ENCODE measurements at places on chromosomes 7 and 10.

- DNase-seq: no peak
These were observed 186.1 kb downstream of the PRKG1 start for GRCh38 chr10:51260376-51260775.

GRCh38 chr7:43851805-43852204 is 17.5 kb downstream of the MRPS24 start:
- no peak for DNase-seq

- no peak for DNase-seq
These were observed 8.9 kb downstream of the EEPD1 start for GRCh38 chr7:36161996-36162395.

- no peak for DNase-seq
These were observed 31.5 kb upstream of the PRF1 start for GRCh38 chr10:70634011-70634410.

GRCh38 chr7:66013938-66014337 is 31.9 kb upstream of the GUSB start:
- DNase-seq: no peak

GRCh38 chr10:83301732-83302131 is 837.6 kb upstream of the GHITM start:
- DNase-seq: no peak

GRCh38 chr7:5665094-5666025 is 116.1 kb downstream of the RNF216 start:
- peak; percentile 43 for DNase-seq

DNA sequence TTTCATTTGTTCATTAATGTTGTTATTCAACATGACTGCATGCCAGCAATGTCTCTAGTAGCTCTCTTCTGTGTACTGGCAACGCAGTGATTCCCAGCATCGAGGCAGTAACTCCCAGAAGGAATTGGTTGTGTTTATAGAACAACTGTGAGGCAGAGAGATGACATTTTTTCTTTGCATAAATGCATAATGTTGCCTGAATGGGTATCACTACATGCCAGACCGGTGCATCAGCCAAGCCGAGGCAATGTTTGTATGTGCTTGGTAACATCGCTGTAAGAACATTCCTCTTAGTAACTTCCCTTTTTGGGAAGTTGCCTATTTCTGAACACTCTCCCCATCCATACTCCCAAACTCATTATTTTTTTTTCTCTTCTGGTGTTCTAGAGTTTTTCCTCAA is 182.9 kb downstream of the HTR7 start:
- no peak for DNase-seq

DNA sequence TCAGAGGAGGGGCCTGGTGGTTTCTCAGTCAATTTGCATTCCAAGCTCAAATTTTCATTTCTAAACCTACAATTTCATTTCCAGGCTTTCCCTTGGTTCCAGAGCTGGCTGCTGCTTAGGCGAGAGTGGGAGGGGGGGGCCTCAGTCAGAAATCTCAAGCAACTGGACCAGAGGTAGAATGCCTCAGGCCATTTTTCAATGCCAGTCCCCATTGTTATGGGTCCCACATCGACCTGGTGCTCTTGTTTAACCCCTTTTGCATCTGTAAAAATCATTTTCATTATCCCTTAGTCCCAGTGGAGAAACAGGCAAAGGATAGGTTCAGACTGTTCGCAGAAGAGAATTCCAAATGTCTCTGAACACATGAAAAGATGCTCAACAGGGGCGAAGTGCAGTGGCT is 13.5 kb upstream of the BAG3 start:
- DNase-seq: no peak

- DNase-seq: no peak
These were observed 90.6 kb upstream of the PDCD4 start for GRCh38 chr10:110781139-110781538.

DNA sequence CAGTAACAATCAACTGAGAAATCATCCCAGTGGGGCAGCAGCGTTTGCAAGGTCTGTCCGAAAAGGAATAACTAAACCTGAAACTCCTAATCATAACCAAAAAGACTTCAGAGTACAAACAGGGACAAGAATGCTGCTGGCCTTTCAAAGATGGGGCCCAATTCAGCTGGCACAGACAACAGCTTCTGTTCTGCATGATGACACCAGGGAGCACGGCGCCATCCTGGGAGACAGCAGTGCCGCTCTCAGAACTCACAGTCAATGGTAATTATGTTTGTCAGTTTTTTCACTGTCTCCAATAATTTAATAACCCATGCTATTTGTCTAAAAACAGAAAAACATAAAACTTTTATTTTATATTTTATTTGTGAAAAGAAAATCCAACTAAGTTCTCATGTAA is 90.0 kb downstream of the LARP4B start:
- DNase-seq: no peak

DNA sequence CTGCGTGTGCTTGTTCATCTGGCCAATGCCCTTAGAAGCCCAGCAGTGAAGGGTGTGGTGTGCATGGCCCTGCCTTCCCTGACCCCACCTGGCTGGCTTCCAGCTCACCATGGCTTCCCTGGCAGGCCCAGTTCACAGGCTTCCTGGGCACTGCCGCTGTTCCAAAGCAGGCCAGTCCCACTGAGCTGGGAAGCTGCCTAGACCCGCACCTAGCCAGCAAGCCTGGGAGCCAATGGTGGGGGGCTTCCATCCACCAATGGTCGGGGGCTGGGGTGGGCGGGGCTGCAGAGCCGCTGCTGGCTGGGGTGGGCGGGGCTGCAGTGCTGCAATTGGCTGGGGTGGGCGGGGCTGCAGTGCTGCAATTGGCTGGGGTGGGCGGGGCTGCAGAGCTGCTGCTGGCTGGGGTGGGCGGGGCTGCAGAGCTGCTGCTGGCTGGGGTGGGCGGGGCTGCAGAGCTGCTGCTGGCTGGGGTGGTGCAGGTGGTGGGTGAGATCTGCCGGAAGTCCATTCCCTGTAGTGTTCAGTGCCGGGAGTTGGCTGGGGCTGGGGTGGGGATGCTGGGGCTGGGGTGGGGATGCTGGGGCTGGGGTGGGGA is 12.4 kb downstream of the CALY start:
- DNase-seq: peak; percentile 62

GRCh38 chr10:110802551-110803238 is 69.0 kb upstream of the PDCD4 start:
- peak; percentile 12 for DNase-seq

- no peak for DNase-seq
These were observed 111.6 kb downstream of the SGMS1 start for GRCh38 chr10:50512214-50512595.

DNA sequence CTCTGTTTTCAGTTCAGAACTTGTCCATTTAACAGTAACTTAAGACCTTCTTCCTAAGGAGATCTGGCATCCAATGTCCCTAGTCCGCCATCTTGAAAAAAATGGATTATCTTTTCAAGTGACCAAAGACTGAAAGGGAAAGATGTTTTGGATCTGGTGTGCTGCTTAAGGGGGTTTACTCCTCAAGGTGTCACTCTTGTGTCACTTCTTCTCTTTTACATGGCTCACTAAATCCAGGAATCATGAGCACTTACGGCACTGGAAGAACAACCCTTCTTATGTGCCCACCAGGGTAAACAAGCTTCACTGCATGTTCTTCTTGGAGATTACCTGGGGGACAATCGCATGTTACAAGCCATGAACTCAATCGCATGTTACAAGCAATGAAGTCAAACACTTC is 43.7 kb downstream of the ANXA8 start:
- no peak for DNase-seq

DNA sequence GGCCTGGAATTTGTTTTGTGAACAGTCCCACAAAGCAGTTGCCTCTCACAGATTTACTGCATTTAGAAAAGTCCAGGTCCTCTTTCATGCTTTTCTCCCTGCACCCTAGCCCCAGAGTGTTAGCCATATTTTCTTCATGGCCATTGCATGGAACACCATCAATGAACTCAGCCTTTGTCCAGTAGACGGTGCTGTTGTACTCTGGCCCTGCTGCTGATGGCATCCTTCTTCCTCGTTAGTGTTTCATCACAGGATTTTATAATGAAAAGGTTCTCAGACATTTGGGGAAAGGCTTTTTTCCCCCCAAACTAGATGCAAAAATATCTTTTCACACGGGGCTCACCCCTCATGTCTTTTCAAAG is 93.0 kb upstream of the SLC25A13 start:
- peak; percentile 21 for DNase-seq

DNA sequence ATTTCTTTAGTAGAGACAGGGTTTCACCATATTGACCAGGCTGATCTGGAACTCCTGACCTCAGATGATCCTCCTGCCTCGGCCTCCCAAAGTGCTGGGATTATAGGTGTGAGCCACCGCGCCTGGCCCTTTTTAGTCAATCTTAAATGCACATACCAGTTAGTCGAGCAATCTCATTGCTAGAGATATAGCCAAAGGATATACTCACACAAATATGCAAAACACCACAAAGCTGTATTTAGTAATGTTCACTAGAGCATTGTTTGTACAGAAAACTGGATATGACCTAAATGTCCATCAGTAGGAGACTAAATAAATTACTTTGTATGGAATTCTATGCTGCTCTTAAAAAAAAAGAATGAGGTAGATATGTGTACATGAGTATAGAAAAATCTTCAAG is 24.5 kb upstream of the IL6 start:
- no peak for DNase-seq

DNA sequence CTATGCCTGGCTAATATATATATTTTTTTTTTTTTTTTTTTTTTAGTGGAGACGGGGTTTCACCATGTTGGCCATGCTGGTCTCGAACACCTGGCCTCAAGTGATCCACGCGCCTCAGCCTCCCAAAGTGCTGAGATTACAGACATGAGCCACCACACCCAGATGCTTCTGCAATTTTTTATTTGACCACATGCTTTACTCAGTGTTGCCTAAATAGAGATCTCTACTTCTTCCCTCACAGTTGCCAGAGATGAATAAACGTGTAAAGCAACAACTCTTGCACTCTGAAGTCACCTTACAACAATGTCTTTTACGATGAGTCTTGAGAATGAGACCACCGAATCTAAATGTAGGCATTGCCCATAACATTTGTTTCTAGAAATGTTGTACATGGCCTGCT is 107.9 kb upstream of the FRMD4A start:
- DNase-seq: no peak

DNA sequence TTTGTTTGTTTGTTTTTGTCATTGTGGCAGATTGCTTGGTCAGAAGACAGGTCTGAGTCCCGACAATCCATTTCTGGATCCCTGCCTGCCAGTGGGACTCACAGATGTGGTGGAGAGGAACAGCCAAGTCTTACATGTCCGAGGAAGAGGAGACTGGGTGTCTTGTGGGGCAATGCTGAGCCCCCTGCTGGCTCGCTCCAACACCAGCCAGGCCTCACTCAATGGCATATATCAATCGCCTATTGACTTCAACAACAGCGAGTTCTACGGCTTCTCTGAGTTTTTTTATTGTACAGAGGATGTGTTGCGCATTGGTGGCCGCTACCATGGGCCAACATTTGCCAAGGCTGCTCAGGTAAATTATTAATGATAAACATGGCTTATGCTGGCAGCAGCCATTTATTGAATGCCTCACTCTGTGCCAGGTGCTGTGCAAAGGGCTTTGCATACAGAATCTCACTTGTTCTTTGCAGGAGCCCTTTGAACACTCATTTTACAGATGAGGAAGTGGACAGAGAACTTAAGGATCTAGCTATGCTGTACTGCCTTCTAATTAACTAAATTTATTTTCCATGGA is 33.3 kb downstream of the COX15 start:
- DNase-seq: no peak
